ENCODE measurements at places on chromosomes 3 and 15. TPM values are rescaled to one million over a fixed set of nuclear protein-coding genes. Genes with fewer than 3 reads are reported as not detected.

The EPHA3 gene
- total RNA-seq = 0.14 TPM

The CLDN16 gene
- total RNA-seq = 0.34 TPM

The ETV5 gene
- total RNA-seq = 38.6 TPM

The TGM5 gene
- total RNA-seq = not detected

The ZPLD1 gene
- total RNA-seq = 0.05 TPM

The UBA7 gene
- 58.5 TPM for total RNA-seq

The C3orf52 gene
- 6.7 TPM for total RNA-seq

The KBTBD13 gene
- total RNA-seq = not detected

The KCNMB2 gene
- total RNA-seq = not detected

- DNase-seq = no peak
Observed at GRCh38 chr3:106789276-106789675, 588.0 kb upstream of the CCDC54 start.

DNA sequence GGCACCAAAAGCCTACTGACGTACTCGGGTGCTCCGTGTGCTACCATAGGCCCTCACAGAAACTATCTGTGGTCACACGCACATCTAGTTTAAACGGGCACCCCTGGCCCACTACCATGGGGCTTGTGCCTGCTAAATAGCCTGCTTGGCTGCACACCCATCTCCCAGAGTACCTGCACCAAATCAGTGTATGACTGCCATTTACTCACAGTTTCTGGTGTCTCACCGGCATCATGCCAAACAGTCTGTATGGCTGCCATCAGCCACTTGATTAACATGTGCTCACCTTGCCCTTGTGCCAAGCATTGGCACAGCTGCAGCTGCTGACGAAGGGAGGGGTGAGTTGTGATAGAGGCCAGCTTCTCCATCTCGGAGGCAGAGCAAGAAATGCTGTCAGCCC lies 232.7 kb downstream of the IGSF11 start:
- no peak for DNase-seq

GRCh38 chr3:134369231-134369741 lies 5.0 kb downstream of the AMOTL2 start:
- peak; percentile 94 for DNase-seq

- DNase-seq = no peak
Observed at GRCh38 chr3:69768438-69768837, 29.2 kb downstream of the MITF start.

DNA sequence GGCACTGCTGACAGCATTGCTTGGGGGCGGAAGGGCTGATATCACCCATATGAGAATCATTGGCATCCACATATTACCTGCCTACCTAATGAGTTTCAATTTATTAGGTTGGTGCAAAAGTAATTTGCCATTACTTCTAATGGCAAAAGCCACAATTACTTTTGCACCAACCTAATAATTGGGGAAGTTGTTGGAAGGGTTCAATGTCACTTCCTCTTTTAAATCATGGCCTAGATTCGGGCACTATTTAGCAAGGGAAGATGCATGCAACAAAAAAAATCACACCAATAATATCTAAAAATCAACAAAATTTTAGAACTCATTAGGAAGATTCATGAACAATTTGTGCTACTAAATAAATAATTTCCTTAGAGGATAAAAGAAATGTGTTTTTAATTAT lies 56.0 kb upstream of the AGTR1 start:
- no peak for DNase-seq

GRCh38 chr15:100923902-100924301 lies 4.7 kb downstream of the LRRK1 start:
- no peak for DNase-seq

- peak; percentile 30 for DNase-seq
Observed at GRCh38 chr3:48187301-48187578, 977 bp downstream of the CDC25A start.

DNA sequence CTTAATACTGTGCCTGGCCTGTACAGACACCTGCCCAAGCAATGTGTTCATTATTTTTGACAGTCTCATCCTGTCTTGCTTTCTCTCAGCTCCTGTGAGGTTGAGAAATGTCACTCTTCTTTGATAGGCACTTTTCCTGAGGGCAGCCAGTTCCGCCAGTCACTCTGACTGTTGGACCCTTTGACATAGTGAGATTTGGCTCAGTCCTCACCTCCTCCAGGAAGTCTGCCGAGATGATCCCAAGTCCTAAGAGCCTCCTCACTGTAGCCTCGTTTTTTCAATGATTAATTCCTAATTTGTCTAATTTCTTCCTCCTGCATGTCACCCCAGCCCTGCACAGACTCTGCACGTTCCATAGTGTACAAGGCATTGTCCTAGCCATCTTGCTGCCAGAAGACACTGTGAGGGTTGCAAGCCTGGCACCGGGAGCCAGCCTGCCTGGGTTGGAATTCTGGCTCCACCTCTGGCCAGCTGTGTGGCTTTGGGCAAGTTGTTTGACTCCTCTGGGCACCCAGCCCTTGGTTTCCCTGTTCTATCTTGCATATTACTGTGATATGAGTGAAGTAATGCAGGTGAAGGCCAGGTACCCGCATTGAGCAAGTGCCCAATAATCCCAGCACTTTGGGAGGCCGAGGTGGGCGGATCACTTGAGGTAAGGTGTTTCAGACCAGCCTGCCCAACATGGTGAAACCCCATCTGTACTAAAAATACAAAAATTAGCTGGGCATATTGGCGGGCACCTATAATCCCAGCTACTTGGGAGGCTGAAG lies 24.3 kb downstream of the RPLP1 start:
- no peak for DNase-seq

DNA sequence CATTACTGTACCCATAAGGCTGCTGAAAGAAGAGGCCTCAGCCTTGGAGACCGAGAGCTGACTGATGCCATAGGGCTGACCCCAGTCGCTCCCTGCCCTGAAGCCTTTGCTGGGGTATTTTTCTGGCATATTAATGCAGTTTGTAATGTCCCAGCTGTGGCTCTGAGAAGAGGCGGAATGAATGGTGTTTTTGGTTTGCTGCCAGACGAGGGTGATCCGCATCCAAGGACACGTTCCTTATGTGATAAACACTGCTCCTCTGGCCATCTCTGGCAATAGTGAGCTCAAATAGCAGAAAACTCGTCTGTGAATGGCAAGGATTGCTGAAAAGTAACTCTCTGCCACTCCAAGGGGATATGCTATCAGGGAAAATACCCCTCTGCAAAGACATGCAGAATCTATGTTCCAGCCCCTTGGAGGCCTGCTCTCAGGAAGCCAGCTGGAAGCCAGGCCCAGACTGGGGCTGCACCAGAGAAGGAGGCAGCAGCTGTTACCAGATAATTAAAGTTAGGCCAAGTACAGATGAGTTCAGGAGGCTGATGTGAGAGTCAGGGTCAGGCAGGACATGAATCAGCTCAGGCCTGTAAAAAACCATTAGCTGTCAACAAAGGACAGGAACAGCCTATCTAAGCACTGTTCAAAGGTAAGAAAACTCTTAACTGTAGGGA lies 28.9 kb upstream of the KLHL6 start:
- peak; percentile 87 for DNase-seq

GRCh38 chr3:110625201-110625747 lies 446.3 kb upstream of the NECTIN3 start:
- no peak for DNase-seq

DNA sequence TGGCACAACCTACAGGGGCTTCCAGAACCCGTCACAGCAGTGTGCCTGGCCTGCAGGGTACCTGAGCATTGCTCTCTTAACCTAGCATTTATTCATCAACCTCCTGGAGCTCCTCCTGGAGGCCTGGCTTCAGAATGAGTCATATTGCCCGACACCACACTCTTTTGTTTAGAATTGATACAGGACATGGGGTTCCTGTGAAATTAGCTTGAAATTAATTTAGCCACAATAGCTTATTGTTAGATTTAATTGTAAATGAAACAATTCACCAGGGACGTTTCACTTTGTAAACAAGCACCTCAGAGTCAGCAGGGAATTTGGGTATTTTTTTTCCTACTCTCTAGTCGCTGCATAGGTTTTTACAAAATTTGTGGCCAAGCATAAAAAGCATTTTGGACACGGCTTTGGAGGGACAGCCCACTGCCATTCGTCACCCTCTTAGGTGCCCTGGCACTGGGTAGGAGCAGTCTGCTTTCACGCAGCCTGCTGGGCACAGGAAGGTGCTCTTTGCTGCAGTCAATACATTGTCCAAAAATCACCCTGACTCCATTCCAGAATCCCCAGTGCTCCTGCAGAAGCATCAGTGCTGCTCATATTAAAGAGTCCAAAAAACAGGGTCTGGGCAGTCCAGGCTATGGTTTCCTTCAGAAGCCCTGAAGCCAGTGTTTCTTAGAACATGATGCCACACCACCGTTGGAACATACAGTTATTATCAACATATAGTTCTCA lies 60.8 kb upstream of the MEF2A start:
- DNase-seq = peak; percentile 69

GRCh38 chr3:177641206-177641605 lies 443.9 kb upstream of the TBL1XR1 start:
- DNase-seq = no peak

GRCh38 chr3:114213292-114213626 lies 24.1 kb downstream of the ZNF80 start:
- DNase-seq = peak; percentile 82

DNA sequence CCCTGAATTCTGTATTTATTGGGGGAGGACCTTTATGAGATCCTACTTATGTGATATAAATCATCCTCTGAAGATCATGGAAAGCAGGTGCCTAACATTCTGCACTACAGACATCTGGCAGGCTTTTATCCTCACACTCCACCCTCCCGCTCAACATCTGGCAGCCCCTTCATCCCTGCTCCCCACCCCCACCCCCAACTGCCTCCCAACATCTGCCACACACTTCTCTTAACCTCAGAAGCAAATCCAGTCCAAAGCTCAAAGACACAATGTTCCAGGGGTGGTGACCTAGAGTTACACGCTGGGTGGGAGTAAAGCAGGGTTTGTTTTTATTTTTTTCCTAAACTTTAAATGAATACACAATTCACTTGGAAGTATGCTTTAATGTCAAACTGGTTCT lies 184.5 kb upstream of the ATP11B start:
- no peak for DNase-seq

- DNase-seq = no peak
Observed at GRCh38 chr3:47413751-47414150, 32.9 kb downstream of the PTPN23 start.

- DNase-seq = peak; percentile 84
Observed at GRCh38 chr15:89057506-89058133, 30.6 kb upstream of the ABHD2 start.

- DNase-seq = no peak
Observed at GRCh38 chr3:158407844-158408517, 163.0 kb upstream of the MLF1 start.

DNA sequence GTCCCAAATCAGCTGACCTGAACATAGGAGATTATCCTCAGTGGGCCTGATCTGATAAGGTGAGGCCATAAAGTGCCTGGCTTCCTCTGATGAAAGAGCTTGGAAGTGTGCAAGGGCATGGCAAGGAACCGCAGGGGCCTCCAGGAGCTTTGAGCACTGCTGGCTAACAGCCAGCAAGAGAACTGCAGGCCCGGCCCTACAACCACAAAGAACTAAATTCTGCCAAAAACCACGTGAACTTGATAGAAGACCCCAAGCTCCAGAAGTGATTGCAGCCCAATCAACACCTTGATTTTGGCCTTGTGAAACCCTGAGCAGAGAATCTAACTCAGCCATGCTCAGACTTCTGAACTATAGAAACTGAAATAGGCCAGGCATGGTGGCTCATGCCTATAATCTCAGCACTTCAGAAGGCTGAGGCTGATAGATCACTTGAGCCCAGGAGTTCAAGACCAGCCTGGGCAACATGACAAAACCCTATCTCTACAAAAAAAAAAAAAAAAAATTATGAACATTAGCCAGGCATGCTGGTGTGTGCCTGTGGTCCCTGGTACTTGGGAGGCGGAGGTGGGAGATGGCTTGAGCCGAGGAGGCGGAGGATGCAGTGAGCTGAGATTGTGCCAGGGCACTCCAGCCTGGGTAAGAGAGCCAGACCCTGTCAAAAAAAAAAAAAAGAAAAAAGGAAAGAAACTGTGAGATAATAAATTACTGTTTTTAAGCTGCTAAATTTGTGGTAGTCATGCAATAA lies 7.7 kb upstream of the DIS3L start:
- DNase-seq = no peak

DNA sequence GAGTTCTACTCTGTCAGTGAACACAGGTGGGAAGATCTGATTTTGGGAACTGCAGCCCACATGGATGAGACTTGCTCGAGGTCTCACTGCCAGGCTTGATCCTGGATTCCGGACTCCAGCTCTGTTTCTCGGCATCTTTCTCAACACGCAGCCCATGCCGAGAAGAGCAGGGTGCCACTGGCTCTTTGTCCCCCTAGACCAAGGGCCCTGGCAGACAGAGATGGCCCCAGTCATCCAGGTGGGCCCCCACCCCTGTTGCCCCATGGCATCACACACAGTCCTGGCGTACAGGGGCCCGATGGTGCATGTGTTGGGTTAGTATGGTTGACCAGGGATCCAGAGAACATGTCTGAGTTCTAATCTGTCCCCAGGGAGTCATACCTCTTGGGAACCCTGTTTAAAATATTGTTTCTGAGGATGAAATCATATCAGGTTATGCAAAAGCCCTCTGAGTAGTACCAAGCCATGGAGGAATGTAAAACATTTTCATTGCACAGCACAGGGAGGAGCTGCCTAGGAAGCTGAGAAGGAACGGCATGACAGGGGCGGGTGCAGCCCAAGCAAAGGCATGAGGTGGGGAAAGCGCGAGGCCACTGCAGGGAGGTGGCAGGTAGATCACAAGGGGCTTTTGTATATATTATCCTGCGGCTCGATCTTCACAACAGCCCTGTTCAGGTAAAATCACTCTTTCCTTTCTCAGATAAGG lies 320.6 kb downstream of the UACA start:
- no peak for DNase-seq

GRCh38 chr15:82048811-82049210 lies 3.0 kb upstream of the MEX3B start:
- DNase-seq = no peak

DNA sequence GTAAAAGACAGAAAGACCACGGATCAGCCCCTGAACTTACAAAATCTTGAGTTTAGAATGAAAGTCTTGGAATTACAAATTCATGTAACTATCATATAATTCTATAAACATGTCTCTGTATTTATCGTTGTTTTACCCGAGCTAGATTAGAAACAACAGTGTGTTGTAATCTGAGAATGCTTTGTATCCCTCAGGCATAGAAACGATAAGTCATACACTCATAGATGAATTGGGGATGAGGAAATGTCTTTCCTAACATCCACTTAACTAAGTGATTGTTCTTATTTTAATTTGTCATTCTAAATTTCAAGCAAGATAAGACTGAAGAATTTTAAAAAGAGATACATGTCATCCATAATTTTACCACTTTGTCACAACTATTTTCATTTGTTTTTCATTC lies 165.3 kb downstream of the RYR3 start:
- DNase-seq = no peak

GRCh38 chr3:127720985-127721935 lies 48.5 kb downstream of the ABTB1 start:
- DNase-seq = no peak

- no peak for DNase-seq
Observed at GRCh38 chr3:53260286-53260785, 4.5 kb upstream of the TKT start.

- no peak for DNase-seq
Observed at GRCh38 chr3:69567023-69567709, 172.1 kb upstream of the MITF start.
